Left ventricle myocardium superior (tissue), 1 donor: ENCODE measurements at places on chromosomes 1 and 21.

- DNase-seq, result no peak
Measured at GRCh38 chr1:218339267-218339831, 5.8 kb upstream of the TGFB2 start.

- DNase-seq, result no peak
Measured at GRCh38 chr1:11365744-11366387, 92.9 kb downstream of the UBIAD1 start.

DNA sequence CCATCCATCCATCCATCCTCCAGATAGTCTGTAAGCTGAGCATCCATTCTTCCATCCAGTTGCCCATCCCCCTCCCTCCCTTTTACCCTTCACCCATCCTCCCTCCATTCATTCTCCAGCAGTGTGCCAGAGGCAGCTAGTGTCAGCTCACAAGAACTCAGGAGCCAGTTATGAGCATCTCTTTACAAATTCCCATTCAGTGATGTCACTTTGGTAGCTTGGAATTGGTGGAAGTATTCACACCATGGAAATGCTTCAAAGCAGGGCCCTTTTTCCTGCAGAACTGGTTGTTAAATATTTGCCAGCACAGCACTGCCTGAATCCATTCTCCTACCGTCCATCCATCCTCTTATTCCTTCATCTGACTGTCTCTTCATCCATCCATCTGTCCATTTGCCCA is 72.5 kb downstream of the ARHGEF10L start:
- no peak for DNase-seq

GRCh38 chr1:2231532-2232254 is 3.6 kb downstream of the SKI start:
- peak; percentile 88 for DNase-seq

GRCh38 chr1:46008585-46008984 is 123.8 kb downstream of the PIK3R3 start:
- no peak for DNase-seq

DNA sequence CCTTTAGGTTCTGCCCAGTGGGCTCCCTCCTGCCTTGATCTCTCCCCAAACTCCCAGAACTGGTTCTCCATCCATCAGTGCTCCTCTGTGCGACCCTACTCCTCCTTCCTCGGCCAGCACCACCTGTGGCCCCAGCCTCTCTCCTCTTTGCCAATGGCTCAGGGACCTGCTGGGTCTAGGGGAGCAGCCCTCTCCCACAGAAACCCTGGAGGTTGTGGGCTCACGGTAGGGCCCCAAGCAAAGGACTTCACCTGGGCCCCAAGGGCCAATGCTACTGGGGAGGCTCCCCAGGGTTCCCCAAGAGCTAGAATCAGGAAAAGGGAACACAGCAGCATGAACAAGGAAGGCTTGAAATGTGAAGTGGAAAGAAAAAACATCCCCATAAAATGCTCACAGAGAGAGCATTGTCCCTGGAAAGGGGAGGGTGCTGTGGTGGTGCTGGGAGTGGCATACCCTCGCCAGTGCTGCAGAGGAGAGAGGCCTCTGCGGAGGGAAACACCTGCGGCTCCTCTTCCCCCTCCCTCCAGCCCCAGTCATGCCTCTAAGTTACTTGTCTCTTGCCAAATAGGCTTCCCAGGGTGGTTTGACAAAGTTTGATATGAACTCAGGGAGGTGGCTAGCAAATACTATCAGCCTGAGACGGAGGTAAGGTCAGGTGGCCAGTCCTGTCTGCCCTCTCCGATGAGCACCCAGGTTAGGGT is 2.5 kb downstream of the TMEM63A start:
- DNase-seq, result no peak

DNA sequence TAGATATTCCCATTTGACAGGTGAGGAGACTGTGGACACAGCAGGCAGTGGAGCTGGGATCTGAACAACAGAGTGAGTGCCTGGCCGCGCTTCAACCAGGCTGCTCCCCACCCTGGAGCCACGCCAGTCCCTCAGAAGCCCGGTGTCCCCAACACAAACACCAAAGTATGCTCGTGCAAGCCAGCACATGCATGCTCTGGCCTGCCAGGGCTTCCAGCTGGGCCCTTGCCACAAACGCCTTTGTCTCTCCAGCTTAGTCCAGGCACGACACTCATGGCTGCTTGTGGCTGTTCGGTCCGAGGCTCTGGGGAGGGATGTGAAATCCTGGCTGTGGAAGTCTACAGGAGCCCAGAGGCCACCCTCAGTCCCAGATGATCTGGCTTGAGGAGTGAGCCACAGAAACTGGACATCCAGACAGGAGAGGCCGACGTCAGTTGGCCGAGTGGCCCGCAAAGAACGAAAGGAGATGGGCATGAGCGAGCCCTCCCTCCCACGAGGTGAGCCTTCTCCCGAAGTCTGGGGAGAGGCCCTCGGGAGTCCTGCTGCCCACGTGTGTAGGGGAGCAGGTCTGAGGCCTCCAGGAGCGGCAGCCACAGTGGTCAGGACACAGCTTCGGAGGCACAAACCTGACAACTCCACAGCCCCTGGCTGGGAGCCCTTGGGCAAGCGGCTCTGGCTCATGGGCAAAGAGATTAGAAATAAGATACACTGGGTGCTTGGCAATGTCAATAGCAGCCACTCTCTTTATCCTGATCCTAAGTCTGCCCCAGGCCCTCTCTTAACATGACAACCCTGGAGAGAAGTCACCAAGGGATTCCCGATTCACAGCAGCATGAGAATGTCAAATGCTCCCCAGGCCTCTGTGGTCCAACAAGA is 117.1 kb upstream of the IFFO2 start:
- peak; percentile 78 for DNase-seq
